CD4-positive, alpha-beta T cell treated with Interferon alpha-2 for 1 hour (primary cell): ENCODE measurements at places on chromosomes 5 and 9.
A peak's percentile ranks its signal among the peaks of the same experiment; 100 is the strongest.

GRCh38 chr5:111229871-111230810, 6.0 kb downstream of the CAMK4 start:
- DNase-seq = no peak

DNA sequence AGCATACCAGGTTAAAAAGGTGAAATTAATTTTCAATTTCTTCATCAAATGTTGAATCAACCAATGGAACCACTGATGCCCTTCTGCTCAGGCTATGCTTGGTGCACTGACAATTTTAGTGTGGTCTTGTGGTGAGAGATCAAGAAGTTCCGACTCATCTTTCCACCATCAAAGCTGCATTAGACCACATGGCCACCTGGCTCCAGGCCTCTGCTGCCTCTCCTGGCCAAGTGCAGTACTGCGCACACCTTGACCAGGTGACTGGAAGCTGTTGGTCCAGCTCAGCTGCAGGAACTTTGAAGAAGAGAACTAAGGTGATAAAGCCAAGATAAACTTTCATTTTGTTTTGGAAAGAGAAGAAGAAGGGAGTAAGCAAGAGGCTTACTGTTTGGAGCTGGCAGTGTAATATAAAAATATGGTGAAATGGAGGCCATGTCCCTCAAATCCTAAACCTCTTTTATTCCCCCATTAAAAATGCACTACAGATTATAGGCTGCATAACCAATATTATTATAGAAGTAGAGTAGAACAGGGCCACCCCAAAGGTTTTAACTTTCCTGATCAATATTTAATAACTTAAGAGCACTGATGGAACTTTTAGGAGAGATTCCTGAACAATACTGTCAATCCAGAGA, 315.5 kb upstream of the C9orf72 start:
- DNase-seq = peak; percentile 10

DNA sequence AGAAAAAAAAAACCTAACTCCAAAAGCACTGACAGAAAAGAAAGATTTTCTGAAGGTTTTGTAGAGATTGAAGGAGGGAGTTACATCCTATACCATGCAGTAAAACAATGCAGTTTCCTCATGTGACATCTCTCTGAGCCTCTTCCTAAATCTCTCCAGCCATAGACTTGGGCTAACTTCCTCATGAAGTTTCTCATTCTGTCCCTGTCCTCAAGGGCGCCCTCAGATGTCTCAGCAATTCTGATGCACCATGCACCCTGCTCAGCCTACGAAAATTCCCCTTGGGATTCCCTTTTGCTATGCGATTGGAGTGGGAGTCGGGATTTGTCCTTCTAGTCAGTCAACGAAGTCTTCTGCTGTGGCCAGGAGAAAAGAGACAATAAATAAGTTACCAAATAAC, 68.9 kb downstream of the FAT2 start:
- no peak for DNase-seq

GRCh38 chr5:177349762-177350161, 1.7 kb downstream of the LMAN2 start:
- DNase-seq = no peak

DNA sequence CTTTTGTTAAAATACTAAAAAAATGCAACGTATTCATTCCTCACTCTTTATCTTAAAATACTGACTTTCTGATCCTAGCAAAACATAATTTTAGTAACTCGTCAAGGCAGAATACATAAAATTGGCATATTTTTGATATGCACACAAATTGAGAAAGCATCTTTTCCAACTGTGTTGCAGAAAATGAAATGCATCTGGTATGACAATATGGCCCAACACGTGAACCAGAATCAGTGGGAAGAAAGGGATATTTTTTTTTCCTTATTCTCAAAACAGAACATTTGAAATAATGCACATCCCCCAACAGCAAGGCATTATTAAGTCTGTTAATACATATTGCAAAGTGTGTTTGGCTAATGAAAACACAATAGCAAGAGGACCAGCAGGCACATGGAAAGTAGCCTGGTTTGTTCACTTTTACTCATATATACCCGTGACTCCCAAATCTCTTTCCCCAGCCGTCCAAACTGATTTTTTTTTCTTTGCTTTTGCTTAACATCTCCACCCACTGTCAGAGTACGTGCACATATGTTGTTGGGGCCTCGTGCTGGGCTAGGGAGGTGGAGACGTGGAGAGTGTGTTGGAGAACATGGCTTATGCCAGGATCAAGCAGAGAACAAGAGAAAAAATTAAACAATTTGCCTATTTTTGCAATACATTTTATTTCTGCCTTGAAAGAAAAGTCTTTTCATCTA, 4.3 kb downstream of the MCTP1 start:
- no peak for DNase-seq

DNA sequence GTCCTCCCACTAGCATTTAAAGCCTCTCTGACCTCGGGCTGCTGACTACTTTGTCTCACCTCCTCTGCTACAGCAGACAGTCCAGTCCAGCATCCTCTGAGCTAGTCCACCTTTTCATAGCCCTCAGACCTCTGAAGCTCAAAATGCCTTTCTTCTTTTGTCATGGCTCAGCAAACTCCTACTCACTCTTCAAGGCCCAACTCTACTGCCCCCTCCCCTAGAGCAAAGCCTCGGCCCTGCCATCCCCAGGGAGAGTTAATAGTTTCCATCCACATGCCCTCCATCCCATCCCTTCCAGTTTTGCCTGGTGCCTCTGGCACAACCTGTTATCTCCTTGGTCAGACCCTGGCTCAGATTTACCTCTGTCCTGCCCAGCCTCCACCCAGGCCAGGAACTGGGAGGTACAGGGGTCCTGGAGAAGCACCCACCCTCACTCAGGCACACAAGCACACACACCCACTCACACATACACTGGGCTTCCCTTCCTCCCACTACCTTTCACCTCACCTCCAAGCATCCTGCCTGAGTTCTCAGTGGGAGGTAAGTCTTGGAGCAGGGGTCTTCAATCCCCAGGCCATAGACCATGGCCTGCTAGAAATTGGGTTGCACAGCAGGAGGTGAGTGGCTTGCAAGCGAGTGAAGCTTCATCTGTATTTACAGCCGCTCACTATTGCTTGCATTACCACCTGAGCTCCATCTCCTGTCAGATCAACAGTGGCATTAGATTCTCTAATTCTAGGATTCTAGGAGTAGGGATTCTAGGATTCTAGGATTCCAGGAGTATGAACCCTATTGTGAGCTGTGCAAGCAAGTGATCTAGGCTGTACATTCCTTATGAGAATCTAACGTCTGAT, 18.1 kb downstream of the PDLIM4 start:
- no peak for DNase-seq

DNA sequence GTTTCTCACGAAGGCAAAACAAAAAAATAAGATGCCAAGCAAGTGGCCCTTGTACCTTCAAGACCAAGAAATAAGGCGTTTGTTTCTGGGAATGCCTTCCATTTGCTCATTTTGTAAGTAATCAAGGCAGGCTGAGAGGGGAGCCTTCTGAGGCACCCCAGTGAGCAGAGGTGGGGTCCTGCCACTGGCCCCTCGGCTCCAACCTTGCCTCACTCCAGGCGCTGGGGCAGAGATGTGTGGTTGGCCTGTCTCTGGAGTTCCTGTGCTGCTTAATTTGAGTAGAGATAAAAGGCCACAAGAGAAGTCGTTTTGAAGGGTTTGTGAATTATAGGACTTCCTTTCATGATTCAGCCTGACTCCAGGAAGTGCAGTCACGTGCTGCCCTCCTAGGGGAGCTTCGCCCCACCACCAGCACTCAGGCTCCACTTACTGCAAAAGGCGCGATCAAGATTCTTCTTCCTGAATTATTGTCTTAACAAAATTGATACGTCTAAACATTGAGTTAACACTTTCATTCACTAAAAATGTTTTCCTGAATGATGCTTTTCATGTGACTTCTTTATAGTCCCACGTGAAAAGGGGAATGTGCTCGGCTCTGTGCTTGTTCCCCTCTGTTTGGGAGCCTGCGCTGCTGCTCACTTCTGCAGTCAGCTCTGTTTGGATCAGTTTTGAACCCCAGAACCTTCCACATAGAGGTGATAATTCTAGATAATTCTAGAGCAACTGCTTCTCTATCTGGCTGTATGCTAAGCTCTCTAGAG, 13.7 kb downstream of the SYK start:
- peak; percentile 18 for DNase-seq

DNA sequence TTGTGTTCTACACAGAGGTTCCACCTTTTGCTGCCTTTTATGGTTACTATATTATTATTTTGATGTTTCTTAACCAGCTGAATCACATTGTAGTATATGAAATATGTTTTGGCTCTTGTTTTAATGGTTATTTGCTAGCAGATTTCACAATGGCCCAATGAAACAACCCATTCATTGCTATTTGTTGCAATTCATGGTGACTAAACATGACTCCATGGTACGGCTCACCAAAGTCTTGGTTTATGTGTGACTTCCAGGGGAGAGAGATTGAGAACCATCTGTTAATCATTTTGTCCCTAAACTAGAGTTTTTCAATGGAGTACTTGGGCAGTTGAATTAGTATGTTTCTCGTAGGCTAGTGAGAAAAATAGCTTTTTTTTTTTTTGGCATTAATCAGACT, 108.4 kb downstream of the GHR start:
- no peak for DNase-seq

- no peak for DNase-seq
Measured at GRCh38 chr5:30000231-30000630, 1193.3 kb upstream of the CDH6 start.

DNA sequence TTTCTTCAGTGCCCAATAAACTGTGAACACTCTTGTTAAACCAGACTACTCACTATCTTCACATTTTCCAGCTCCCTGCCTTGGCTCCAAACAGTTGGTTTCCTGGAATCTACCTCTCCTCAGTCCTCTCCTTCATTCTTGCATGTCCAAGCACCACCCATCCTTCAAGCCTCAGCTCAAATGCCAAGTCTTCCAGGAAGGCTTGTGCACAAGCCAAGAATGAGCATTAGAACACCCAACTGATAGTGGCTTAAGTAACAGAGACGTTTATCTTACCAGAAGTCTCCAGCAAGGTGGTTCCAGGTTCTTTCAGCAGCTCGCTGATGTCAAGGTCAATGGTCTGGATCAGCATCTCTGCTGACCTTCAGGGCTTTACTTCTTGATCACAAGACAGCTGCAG, 60.1 kb downstream of the PTPDC1 start:
- DNase-seq = no peak

GRCh38 chr5:1723476-1723875, 76.2 kb downstream of the MRPL36 start:
- no peak for DNase-seq

DNA sequence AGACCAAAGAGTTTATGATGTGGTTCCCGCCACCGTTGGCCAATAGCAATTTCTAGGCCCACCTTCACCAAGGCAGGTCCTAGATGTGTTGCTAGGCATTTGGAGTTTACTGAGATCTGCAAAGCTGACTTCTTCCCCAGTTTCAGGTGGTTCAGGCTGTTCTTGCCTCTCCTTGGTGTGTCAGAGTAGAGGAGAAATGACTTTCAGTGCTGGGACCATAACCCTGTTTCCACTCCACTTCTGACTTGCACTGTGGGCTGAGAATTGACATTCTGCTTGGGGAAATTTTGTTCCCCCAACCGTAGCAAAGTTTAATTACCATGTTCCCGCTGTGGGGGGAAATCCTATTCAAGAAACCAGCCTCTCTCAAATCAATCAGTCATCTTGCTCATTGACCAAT, 128.0 kb upstream of the GABRP start:
- no peak for DNase-seq

DNA sequence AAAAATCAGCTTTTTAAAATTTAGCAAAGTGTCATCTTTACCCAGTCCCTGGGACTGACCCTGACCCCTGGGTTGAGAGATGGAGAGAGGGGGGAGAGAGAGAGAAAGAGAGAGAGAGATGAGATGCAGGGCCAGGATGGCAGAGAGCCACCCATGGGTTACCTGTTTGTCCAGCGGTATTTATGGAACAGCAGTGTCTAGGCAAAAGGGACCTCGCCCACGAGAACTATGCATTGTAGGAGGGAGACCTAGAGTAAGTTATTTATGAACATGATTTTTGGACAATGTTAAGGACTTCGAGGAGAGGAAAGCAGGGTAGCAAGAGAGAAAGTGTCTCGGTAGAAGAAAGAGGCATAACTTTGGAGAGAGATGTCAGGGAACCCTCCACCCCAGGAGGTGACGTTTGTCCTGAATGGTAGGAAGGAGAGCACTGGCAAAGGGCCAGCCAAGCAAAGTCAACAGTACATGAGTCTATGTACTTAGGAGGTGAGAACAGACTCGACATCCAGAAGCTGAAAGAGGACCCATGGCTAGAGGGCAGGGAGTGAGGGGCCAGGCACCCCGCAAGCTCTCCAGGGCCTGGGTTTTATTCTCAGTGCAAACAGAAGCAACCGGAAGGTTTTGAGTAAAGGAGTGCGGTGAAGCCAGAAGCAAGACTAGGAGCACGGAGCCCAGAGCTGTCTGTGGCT, 30.5 kb upstream of the MSX2 start:
- no peak for DNase-seq

GRCh38 chr5:59767681-59768151, 125.8 kb downstream of the PDE4D start:
- DNase-seq = no peak
